ENCODE measurements at places on chromosomes 12 and 14. TPM values are rescaled to one million over a fixed set of nuclear protein-coding genes. Genes with fewer than 3 reads are reported as not detected.

Gene TAS2R46
- total RNA-seq, result 0.56 TPM

Gene POC1B
- total RNA-seq, result 4.5 TPM

Gene PZP
- total RNA-seq, result not detected

Gene ACRBP
- 4.1 TPM for total RNA-seq

Gene SLC7A8
- total RNA-seq, result 31.5 TPM

Gene PHLDA1
- 10.2 TPM for total RNA-seq

Gene KRT77
- total RNA-seq, result not detected

Gene CEP170B
- total RNA-seq, result 19.7 TPM

Gene SYCP3
- 0.25 TPM for total RNA-seq

Gene TSPAN8
- total RNA-seq, result 22.0 TPM

Gene OLR1
- 15.0 TPM for total RNA-seq

Gene CLEC4C
- not detected for total RNA-seq

Gene APOLD1
- total RNA-seq, result 4.6 TPM

Gene FIGNL2
- 0.16 TPM for total RNA-seq

Gene KRT81
- total RNA-seq, result not detected

Gene ITGB7
- total RNA-seq, result 1.5 TPM

Gene VRTN
- total RNA-seq, result 0.16 TPM

Gene SLC35F4
- total RNA-seq, result not detected

Gene KLHDC1
- total RNA-seq, result 1.2 TPM

Gene PTPRQ
- total RNA-seq, result 0.19 TPM

Gene MYH6
- total RNA-seq, result 0.03 TPM

Gene JAG2
- total RNA-seq, result 11.1 TPM

Gene GYS2
- not detected for total RNA-seq

Gene FKBP3
- total RNA-seq, result 11.1 TPM

Gene IFNG-AS1
- not detected for total RNA-seq

Gene NAA30
- total RNA-seq, result 11.0 TPM

Gene RNASE7
- total RNA-seq, result 0.34 TPM

Data from pancreas (tissue), 10 donors.